Suppressor macrophage treated with lipopolysaccharide for 1 hour (primary cell): ENCODE measurements at places on chromosomes 6 and 20.

GRCh38 chr20:4326195-4327065 is 311.1 kb upstream of the RNF24 start:
- DNase-seq: peak; percentile 41

DNA sequence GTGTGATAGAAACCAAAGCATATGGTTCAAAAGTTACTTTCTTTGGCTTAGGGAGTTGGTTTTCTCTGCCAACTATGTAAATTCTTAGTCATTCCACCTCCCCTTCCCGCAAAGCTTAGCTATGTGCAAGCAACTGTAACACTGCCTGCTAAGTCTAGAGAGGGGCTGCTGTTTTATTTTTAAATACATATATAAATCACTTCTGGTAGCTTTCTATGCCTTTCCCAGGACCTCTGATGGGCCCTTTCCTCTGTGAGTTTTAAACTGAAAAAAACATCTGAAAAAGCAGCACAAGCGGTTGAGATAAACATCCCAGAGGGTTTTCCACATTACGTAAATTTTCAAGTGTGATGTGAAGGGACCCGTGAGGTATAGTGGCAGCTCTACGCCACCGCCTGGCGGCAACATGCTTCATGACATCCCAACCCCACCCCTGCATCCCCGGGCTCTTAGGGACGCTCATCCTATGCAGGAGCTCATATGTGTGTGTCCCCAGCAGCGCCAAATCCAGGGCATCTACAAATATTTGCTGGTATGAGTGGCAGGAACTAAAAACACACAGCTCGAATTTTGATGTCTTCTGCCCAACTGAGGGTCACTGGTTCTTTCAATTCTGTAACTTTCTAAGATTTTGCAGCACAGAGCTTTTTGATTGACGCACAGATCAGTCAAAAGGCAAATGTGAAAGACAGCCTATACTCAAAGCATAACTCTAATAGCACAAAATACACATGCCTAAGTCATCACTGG is 12.7 kb downstream of the SAYSD1 start:
- DNase-seq: peak; percentile 62

DNA sequence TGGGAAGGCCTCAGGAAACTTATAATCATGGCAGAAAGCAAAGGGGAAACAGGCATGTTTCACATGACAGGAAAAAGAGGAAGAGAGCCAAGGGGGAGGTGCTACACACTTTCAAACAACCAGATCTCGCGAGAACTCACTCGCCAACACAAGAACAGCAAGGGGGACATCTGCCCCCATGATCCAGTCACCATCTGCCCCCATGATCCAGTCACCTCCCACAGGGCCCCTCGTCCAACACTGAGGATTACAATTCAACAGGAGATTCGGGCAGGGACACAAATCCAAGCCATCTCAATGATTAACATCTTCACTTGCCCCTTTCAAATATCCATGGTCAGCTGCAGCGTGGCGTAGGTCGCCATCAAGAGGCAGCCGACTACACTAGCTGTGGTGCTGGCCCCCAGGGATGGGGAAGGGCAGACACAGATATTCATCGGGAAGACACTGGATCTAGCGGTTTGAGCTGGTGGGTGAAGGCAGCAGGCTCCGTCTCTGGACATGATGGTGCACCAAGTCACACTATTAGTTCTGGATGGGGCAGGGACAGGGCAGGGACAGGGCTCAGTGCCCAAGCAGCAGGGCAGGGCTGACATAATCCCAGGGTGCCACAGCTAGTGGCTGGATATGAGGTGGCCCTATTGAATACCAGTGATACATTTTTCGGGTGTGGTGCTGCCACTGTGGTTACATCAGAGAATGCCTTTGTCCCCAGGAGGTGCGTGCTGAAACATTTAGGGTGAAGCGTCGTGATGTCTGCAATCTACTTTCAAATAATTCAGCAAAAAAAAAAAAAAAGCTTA is 31.6 kb downstream of the TUBB2B start:
- DNase-seq: peak; percentile 24

- peak; percentile 87 for DNase-seq
Measured at GRCh38 chr20:34564833-34565232, 6.3 kb downstream of the MAP1LC3A start.

DNA sequence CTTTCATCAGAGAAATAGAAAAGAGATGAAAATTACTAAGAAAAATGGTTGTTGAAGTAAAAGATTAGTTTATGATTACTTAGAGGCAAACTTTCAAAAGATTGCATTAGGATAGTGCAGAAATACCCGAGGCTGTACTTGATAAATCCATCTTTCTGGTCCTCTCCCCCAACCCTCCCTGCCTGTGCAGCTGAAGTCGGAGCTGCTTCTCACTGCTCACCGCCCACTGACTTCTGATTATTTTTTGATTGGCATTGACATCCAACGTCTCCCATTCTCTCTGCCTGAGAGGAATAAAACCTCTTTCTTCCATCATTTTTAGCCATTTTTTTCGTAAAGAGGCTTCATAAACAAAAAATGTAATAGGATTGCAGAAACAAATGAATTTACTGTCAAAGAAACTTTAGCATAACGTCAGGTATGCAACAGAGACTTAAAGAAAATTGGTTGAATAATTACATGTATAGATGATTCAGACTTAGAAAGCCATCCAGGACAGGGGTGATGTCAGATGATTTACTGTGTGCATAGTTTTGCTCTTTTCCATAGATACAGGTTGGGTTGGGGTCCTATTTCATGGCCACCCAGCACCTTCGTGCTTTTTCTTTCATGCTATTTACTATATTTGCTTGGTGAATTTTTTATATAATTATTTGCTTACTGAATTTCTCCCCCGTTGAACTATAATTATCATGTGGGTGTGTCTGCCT is 53.6 kb upstream of the EDN3 start:
- DNase-seq: no peak

DNA sequence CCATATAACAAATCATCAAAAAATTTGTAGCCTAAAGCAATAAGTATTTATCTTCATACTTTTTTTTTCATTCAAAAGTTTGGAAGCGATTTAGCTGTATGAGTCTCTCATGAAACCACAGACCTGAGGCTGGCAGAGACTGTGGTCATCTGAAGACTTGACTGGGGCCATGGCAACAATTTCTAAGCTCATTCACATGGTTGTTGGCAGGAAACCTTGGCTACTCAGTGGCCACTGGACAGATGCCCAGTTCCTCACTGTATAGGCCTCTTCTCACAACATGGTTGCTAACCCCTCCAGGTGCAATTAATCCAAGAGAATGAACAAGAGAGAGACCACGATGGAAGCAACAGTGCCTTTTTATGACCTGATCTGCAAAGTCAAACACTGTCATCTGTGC is 235.9 kb downstream of the BTBD3 start:
- DNase-seq: no peak

- DNase-seq: no peak
Measured at GRCh38 chr6:51024126-51024525, 205.5 kb downstream of the TFAP2B start.

- no peak for DNase-seq
Measured at GRCh38 chr6:40425192-40425919, 161.8 kb downstream of the LRFN2 start.

DNA sequence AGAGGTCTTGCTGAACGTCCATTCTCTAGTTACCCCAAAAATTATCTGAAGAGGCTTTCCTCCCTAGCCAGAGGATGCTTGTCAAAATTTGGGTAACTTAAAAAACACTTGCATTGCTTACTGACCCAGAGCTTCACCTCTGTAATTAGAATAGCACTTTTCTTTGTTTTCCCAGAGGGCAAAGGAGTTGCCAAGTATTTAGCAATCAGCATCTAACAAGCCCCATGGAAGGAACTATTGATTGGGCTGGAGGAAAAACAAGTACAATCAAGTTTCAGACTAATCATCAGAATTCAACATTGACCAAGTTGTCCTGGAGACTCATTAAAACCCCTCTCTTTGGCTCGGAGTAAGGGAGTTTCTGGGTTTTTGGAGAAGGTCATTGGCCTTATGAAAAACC is 226.4 kb downstream of the TBC1D7 start:
- DNase-seq: no peak

- DNase-seq: no peak
Measured at GRCh38 chr6:13384506-13384905, 56.2 kb upstream of the TBC1D7 start.

DNA sequence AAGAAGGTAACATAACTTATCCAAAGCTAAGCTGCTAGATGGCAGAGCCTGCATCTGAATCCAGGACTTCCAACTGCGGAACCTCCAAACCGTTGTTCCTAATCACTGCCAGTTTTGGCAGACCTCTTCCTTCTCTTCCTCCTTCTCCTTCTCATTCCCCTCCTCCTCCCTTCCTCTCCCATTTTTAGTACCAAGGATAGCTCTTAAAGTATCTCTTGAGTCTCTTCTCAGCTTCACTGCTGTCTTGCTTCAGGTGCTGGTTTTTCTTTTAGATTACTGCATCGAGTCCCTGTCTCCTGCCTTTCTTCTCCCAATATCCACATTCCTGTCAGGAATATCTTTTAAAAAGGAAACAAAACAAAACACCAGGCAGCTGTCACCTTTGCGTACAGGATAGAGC is 77.1 kb downstream of the CDYL start:
- no peak for DNase-seq

DNA sequence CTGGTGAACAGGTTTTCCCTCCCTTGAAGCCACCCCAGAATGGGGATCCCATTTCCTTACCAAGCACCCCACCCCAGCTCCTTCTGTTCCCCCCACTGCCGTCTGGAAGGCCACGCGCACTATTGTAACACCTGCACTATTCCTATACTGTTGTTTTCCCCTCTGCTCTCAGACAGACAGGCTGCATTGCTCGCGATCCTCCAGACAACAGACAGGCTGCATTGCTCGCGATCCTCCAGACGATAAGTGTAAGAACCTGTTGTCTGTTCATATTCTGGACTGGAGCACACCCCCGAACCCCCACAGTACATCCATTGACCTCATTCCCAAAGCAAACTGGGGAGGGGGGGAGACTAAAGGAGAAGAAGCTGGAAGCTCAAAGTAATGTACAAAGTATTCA is 72.7 kb downstream of the LY86 start:
- no peak for DNase-seq

GRCh38 chr20:19688031-19688806 is 69.8 kb upstream of the RIN2 start:
- peak; percentile 80 for DNase-seq

- DNase-seq: peak; percentile 36
Measured at GRCh38 chr20:37538003-37538402, 10.3 kb upstream of the BLCAP start.

- no peak for DNase-seq
Measured at GRCh38 chr6:71979911-71980310, 93.6 kb downstream of the RIMS1 start.

DNA sequence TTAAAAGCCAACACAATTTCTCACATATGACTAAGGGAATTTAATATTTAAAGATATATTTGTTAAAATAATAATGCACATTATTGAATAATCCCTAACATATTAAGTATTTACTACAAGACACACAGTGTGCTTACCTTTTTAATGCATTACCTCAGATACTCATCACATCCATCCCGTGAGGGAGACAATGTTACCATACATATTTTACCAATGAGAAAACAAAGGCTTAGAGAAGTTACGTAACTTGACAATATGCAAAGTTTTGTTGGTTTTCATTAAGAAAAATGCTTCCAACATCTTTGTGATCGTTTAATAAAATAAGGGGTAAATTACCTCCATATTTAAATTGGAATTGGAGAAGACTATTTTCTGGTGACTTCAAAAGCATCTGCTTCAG is 4.3 kb downstream of the IFNGR1 start:
- no peak for DNase-seq

DNA sequence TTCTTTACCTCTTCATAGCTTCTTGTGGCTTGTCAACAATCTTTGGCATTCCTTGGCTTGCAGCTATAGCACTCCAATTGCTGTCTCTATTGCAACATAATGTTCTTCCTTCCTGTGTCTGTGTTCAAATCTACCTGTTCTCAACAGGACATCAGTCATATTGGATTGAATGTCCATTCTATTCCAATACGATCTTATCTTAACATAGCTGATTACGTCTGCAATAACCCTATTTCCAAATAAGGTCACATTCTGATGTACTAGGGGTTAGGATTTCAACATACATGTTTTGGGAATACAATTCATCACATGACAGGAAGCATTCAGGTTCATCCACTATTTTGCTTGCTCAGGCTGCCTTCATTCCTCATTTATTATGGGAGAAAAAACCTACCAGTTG is 684.4 kb upstream of the CITED2 start:
- DNase-seq: no peak

DNA sequence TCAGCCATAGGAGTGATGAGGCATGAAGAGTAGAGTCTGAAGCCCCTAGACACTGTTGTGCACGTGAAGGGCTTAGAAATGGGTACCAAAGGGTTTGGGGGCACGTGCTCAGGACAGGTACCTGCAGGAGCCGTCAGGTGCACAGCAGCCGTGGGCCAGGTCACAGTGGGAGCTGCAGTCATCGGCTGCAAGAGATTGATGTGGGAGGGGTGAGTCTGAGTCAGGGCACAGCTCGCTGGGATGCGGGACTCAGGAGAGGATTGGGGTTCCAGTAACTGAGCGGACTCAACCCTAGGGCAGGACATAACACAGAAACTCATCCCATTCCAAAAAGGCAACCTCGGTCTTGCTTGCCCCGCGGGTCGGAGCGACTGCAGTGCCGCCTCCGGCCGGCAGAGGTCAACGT is 1.1 kb downstream of the DLK2 start:
- DNase-seq: no peak

GRCh38 chr20:24970030-24970553 is 21.0 kb downstream of the CST7 start:
- no peak for DNase-seq

GRCh38 chr20:24489193-24489592 is 19.8 kb downstream of the SYNDIG1 start:
- no peak for DNase-seq

- DNase-seq: no peak
Measured at GRCh38 chr20:23141450-23142161, 55.5 kb upstream of the CD93 start.

- peak; percentile 37 for DNase-seq
Measured at GRCh38 chr6:99458319-99458718, 33.2 kb upstream of the PNISR start.

DNA sequence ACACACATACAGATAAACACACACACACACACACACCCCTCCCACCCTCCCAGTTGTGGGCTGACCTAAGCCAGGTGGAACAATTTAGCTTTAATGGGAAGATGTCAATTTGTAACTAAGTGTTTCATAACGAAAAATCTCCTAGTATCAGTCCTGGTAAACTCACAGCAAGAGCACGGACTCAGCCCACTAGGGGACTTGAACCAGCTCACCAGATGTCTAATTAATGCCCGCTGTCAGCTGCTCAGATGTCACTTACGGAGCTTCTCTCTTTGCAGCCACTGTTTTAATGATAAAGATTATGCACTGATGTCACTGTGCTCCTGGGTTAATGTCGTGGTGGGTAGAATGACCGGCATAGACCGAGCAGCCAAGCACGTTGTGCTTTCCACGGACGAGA is 116.6 kb upstream of the INSM1 start:
- DNase-seq: no peak
